ENCODE measurements at places on chromosomes 1 and 21.

GRCh38 chr1:59947047-59947938, 20.7 kb upstream of the CYP2J2 start:
- no peak for DNase-seq

DNA sequence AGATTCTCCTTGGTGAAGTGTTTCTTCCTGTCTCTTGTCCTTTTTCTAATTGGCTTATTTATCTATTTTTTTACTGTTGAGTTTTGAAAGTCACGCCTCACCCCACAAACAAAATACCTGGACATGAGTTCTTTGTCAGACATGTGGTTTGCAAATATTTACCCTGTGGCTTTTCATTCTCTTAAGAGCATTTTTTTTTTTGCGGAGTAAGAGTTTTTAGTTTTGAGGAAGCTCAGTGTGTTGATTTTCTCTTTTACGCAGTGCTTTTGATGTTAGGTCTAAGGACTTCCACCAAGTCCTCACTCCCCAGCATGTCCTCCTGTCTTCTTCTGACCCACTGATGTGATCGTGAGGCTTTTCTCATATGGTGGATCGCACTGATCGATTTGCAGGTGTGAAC, 7.6 kb downstream of the DFFB start:
- no peak for DNase-seq

DNA sequence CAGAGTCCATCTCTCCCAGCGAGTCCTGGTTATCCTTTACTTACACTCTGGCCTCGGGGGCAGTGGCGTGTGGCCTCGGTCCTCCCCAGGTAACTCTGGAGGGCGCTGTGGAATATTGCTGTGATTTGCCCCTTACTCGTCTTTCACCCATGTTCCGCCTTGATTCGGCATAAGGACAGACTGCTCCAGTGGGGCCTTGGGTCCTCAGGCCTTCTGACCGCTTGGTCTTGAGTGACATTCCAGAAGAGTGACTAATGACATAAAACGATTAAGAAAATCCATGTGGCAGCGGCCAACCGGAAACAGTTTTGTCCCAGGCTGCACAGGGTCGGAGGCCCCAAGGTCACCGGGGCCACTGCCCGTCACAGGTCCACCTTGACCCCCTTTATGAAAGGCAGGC, 11.0 kb downstream of the ICMT start:
- DNase-seq = no peak

GRCh38 chr1:210262897-210263272, 30.3 kb downstream of the SERTAD4 start:
- DNase-seq = no peak

- no peak for DNase-seq
Measured at GRCh38 chr1:53195246-53196016, 1.2 kb upstream of the CPT2 start.

GRCh38 chr1:15403962-15404580, 5.6 kb upstream of the EFHD2 start:
- no peak for DNase-seq

- DNase-seq = no peak
Measured at GRCh38 chr1:70288166-70288565, 66.4 kb downstream of the ANKRD13C start.

GRCh38 chr1:229352975-229353374, 10.1 kb upstream of the CCSAP start:
- no peak for DNase-seq

- DNase-seq = no peak
Measured at GRCh38 chr1:209072481-209072880, 511.0 kb upstream of the CAMK1G start.

GRCh38 chr1:36560177-36560576, 77.5 kb upstream of the CSF3R start:
- peak; percentile 48 for DNase-seq
